Fibroblast of skin of scalp (primary cell): ENCODE measurements at places on chromosomes 7 and 10.
A peak's percentile ranks its signal among the peaks of the same experiment; 100 is the strongest.

GRCh38 chr10:71659111-71659634 lies 60.4 kb downstream of the C10orf105 start:
- no peak for DNase-seq

DNA sequence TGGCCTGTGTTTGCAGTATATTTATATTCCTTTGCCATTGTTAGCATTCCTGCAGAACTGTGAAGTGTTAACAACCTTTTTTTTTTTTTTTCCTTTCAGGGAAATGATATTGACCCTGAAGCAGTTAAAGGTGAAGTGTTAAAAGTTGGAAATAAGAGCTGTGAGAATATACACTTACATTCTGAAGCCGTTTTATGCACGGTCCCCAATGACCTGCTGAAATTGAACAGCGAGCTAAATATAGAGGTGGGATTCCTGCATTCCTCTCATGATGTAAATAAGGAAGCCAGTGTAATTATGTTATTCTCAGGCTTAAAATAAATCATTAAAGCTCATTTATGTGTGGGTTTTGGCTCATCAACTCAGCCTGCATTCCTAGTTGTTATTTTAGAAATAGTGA lies 92.8 kb upstream of the CAPZA2 start:
- DNase-seq, result no peak

DNA sequence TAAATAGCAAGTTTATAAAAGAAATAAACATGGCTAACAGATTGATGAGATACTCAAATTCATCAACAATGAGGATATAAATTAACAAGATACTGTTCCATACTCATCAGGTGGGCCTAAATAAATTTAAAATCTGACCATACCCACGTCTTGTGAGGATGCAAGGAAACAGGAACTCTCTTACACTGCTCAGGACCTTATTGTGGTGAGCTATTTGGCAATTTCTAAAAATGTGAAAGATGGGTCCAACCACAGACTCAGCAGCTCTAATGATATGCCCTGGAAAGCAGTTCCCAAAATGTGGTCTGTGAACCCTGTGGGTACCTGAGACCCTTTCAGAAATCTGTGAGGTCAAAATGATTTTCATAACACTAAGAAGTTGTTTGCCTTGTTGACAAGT lies 21.5 kb downstream of the RPP38 start:
- DNase-seq, result no peak

DNA sequence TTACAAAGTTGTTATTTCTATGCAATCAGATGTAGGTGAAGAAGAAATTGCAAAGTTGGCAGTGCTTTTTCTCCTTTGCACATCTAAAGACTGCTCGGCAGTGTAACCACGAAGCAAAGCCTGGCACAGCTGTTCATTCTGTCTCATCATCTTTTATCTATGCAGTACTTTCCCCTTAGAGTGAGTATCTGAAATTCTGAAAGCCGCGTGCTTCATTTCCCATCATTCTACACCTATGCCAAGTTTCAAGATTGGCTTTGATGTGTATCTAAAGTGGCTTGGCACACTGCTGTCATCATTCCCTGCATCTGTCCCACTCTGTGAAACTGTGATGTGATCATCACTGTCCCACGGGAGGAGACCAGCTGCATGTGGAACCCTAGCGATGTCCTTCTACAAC lies 15.2 kb downstream of the SOSTDC1 start:
- no peak for DNase-seq

DNA sequence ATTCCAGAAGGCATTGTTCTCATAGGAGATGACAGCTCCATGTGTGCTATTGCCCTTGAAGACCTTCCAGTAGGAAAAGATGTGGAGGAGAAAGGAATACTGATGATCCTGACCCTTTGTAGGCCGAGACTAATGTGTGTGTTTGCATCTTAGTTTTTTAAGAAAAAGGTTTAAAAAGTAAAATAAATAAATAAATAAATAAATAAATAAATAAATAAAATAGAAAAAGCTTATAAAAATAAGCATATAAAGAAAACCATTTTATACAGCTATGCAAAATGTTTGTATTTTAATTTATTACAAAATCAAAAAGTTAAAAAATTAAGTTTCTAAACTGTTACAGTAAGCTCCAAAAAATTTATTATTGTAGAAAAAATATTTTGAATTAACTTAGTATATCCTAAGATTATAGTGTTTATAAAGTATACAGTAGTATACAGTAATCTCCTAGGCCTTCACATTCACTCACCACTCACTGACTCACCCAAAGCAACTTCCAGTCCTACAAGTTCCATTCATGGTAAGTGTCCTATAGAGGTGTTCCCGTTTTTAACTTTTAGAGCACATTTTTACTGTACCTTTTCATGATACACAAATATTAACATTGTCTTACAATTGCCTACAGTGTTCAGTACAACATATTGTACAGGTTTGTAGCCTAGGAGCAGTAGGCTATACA lies 435.2 kb upstream of the SEMA3A start:
- no peak for DNase-seq

- DNase-seq, result peak; percentile 94
Observed at GRCh38 chr10:130022511-130023299, 58.6 kb upstream of the EBF3 start.

GRCh38 chr10:14543046-14543903 lies 212.6 kb upstream of the FRMD4A start:
- peak; percentile 8 for DNase-seq

DNA sequence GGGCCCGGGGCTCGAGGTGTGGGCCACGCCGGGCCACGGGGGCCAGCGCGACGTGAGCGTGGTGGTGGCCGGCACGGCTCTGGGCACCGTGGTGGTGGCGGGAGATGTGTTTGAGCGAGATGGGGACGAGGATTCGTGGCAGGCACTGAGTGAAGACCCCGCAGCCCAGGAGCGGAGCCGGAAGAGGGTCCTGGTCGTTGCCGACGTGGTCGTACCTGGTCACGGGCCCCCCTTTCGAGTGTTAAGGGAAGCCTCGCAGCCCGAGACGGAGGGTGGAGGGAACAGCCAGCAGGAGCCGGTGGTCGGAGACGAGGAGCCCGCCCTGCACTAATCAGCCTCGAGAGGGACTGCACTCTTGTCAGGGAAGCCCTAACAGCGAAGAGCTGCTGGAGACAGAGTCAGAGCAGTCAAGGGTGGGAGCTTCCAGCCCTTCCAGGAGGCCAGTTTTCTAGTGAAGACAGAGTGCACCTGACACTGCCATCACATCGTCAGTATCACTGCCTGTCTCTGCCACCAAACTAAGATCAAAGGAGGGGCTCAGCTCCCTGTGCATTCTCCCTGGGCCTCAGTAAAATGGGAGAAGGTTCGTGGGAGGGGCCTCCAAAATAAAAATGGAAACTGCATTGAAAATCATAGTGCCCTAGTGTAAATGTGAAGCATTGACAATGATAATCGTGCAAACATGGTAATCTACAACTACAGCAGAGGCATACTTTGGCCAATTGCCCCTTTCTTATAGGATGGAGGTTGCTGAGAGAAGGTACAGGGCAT lies 1.3 kb downstream of the MBLAC1 start:
- DNase-seq, result no peak

DNA sequence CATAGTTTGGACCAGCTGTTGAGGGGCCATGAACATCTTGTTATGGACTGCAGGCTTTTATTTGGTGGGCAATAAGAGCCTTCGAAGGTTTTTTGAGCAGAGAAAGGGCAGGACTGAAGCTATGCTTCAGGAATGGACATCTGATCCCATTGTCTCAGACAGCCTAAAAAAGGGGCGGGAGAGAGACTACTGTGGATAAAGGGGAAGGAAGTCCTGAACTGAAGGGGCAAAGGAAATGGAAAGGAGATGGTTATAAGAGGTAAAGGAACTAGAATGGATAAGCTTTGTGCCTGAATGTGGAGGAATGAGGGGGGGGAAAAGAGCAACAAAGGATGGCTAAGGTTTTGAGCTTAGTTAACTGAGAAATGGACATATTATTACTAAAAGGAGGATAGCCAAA lies 172.5 kb downstream of the SKAP2 start:
- DNase-seq, result no peak

GRCh38 chr7:125126376-125126775 lies 196.8 kb upstream of the POT1 start:
- DNase-seq, result peak; percentile 7

DNA sequence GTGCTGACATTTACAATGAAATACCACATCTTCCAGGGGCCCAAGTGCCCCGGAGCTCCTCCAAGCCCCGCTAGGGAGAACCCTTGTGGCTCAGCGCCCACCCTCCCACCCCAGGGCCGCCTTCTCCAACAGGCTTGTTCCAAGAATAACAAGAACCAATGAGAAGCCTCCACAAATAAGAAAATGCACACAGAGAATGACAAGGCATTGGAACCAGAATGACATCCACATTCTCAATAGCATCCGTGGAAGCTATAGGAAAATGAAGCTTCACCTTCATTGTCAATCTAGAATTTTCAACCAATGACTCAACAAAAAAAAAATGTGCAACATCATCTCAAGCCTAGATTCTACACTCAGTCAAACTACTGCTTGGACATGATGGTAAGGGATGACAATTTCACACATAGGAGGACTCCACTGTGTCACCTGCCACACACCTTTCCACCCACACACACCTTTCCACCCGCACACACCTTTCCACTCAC lies 50.4 kb upstream of the PPP2R2D start:
- peak; percentile 15 for DNase-seq

DNA sequence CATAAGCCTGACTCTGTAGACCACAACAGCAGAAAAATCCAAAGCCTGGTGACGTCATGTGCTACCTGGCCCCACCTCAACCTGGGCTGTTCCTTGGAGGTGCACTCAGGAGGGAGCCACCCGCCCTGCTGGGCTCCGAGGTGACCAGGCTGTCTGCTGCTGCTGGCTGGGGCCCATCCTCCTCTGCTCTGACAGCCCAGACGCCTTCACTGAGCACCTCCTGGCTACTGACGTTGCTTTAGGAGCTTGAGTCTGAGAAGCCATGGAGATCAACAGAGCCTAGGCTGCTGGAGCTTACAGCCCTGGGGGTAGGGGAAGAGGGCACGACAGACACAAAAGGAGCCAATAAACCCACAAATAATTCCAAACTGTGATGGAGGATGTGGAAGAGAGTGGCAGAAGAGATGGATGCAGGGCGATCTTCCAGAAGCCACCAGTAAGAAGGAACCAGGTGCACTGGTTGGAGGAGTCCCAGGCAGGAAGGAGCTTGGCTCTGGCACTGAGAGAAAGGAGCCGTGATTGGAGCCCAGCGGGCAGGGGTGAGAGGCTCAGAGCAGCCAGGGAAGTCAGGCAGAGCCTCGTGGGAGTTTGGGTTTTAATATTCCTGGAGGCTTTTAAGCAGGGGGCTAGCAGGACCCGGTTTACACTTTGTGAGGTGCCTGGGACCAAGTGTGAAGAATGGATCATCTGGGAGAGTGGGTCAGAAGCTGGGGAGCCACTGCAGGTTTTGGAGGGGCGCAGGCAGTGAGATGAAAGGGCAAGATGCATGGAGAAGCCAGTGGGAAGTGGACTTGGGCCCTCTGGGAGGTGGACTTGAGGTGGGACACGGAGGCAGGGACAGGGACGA lies 1.7 kb upstream of the PTPRE start:
- no peak for DNase-seq

DNA sequence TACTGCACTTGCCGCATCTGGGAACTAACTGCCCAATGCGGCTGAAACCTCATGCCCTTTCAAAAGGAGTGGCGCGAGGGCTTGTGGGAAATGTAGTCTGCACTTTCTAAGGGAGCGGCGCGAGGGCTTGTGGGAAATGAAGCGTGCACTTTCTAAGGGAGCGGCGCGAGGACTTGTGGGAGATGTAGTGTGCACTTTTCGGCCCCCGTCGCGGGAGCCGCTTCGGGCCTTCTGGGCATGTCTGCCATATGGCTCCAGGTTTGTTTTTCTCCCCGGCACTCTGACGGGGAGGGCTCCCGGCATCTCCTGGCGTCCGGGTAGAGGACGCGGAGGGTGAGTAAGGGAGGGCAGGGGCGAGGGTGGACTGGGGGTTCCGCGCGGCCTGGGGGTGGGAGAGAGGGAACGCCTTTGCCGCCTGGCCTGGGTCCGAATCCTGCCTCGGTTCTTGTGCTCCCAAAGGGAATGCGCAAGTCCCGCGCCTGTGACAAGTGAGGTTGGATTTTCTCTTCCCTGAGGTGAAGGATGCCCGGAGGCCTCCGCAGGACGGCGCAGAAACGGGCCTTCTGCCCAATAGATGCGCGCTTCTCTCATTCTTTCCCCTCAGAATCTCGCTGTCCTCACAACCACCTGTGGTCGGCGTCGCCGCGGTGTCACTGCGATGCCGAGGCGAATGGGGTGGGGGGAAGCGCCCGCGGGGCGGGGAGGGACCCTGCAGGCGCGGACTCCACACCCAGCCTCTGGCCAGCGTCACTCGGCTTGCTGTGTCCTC lies at the start of gene ZNF37A:
Gene ZNF37A (plus strand): TSS at position 180 of the 769 bp plus-strand sequence. CDS start 2,281 bp downstream, outside the sequence.
- DNase-seq, result peak; percentile 97

DNA sequence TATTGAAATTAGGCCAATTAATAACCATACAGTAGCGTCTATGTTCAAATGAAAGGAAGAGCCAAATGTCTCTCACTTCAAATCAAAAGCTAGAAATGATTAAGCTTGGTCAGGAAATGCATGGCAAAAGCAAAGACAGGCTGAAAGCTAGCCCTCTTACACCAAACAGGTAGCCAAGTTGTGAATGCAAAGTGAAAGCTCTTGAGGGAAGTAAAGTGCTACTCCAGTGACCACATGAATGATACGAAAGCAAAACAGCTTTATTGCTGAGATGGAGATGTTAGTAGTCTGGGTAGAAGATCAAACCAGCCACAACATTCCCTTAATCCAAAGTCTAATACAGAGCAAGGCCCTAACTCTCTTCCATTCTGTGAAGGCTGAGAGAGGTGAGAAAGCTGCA lies 123.8 kb downstream of the TEX36 start:
- DNase-seq, result no peak

GRCh38 chr7:78489476-78490240 lies 691.1 kb downstream of the PHTF2 start:
- DNase-seq, result peak; percentile 29

GRCh38 chr7:27121684-27122076 lies 8.9 kb downstream of the HOXA4 start:
- no peak for DNase-seq

DNA sequence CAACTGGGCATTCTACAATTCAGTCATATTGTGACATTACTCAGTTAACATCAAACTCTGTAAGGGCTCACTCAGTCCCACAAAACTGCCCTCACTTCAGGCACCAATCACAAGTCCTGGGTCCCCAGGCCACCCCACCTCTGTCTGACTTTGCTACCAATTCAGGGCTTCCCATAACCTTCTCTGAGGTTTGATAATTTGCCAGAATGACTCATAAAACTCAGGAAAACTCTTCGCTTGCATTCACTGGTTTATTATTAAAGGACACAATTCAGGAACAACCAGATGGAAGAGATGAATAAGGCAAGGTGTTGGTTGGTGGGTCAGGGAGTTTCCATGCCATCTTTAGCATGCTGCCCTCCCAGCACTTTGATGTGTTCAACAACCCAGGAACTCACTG lies 41.3 kb downstream of the AVL9 start:
- DNase-seq, result peak; percentile 59

DNA sequence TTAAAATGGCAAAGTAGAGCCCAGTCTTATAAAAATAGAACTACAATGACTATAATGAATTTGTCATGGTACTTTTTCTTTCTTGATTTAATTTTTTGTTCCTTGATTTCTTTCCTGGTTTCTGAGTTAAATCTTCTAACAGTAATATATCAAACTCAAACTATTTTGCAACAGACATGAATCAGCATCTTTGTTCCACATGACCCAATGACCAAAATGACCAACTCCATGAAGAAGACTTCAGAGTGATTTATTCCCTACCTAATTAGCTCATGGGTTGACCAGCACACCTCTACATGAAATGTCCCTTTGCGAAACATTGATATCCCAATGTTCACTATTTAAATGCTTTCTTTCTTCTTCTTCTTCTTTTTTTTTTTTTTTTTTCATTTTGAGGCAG lies 30.9 kb downstream of the NMT2 start:
- no peak for DNase-seq
